ENCODE measurements at places on chromosomes 2 and 18.
A peak's percentile ranks its signal among the peaks of the same experiment; 100 is the strongest.

GRCh38 chr2:172861656-172862476, 126.2 kb downstream of the RAPGEF4 start:
- DNase-seq, result no peak

DNA sequence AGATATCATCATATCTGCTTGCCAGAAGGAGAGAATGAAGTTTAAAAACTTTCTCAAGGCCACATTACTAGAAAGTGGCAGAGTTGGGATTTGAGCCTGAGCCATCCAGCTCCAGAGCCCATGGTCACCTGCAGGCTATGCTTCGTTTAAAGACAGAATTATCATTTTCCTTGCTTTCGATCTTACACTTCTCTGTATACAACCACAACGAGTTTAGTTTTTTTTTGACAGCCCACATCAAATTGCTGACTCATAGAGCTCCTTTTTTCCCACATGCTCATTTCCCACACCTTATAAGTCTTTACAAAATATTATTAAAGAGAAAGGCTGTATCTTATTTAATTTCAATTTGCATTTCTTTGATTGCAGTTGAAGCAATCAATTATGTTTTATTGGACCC, 6.5 kb downstream of the PLEK start:
- DNase-seq, result no peak

DNA sequence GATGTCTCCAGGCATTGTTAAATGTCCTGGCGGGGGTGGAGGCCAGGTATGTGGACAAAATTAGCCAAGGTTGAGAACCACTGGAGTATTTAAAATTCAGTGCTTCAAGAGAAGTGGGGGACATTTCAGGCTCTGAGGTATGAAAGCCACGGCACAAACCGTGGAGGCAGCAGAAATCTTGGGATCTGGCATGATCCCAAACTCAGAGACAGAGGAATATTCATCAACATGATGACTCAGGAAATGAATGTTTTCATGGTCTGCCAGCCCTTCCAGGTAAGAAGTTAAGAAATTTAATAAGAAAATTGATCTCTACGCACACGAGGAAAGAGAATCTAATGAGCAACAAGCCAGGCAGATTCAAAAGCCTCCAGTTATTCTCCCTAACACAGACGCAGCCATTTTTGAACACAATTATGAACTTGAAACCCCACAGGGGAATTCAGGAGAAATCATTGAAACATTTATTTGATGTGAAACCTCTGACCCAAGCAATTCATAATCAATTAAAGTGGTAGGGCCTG, 11.3 kb upstream of the GRP start:
- DNase-seq, result no peak

DNA sequence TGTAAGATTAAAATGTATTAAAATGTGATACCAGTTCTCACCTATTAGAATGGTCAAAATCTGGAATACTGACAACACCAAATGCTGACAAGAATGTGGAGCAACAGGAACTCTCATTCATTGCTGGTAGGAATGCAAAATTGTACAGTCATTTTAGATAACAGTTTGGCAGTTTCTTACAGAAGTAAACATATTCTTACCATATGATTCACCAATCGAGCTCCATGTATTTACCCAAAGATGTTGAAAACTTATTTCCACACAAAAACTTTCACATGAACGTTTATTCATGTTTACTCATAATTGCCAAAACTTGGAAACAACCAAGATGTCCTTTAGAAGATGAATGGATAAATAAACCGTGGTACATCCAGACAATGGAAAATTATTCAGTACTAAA, 1193.5 kb upstream of the ACVR2A start:
- no peak for DNase-seq

DNA sequence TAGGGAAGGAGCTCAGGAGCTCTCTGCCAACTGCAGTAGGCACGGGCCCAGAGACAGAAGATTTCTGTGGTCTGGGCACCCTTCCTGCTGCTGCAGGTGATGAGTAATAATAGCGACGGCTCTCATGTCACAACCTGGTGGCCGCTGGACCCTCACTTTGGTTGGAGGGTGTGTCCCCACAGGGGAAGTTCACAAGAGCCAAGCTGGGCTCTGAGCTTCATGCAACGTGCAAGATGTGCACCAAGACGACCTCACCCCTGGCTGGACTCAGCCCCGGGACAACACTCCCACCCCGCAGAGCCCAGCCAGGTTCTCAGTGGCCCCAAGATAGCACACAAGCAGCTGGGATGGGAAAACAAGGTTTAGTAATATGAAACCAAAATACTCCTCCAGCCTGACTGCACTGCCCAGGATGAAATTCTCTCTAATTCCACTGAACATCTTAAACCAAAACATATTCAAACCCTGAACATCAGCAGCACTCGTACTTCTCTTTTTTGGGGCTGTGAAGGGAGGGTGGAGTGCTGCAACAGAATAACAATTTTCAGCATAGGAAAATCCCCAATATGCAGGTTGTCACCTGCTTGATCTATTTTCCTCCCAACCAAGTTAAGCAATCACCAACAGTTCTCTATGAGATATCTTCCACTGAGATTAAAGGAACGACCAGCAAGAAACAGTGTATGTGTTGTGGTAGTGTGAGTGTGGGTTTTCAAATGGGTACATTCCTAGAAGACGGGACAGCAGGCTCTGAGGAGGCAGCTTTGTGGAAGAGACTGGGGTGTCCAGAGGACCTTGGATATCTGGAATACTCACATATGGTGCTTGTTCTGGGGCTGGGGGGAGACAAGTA, 26.5 kb downstream of the BCL2 start:
- DNase-seq, result no peak

- DNase-seq, result peak; percentile 71
Observed at GRCh38 chr18:70781860-70782453, 493.1 kb downstream of the SOCS6 start.

DNA sequence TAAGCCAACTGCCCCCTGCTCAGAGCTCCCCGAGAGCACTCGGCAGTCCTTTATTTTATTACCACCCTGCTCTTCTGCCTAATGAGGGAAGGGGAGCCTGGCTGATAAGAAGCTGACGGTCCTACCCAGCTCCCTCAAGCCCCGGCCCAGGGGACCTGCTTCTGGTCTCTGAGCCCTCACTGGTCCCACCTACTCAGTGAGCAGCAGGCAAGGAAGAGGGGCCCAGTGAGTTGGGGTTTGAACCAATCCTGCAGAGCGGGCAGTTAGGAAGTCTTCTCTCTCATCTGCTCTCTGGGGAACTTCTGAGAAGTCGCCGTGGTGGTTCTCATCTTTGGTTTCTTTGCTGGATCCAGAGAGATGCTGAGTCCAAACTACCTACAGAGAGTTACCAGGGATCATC, 218.9 kb downstream of the NDUFA10 start:
- no peak for DNase-seq

DNA sequence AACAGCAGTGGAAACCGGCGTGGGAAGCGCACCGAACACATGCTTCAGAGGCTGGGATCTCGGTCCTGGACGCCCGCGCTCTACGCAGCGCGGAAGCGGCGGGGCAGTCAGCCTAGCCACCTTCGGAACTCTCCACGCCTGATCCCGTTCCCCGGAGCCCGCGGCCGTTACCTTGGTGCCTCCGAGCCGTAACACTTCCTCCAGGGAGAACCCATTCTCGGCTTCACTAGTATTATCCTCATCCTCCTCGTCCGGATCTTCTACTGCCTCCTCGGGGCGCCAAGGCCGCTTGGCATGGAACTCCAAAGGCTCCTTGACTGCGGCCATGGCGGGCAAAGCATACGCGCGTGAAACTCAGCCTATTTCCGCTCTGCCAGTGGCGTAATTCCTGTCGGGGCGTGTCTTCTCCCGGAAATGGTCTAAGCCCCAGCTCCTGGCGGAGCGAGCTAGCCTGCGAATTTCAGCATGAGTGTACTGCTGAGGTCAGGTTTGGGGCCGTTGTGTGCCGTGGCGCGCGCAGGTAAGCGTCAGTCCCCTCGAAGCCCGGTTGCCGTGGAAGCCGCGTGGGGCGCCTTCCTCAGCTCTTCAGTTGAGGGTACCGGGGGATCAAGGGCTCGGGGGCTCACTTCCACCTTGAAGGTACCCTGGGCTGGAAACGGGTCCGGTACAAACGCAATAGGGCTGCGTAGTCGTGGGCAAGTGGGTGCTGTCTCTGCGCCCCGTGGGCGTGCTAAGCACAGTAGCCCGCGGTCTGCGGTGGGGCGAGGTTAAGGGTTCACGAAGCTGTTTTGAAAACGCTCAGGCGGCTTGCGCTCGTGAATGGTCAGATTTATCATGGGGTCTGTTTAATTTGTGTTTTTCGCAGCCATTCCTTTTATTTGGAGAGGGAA, at the start of the genes CEBPZ and NDUFAF7:
Gene CEBPZ (minus strand): TSS at position 356 of the 890 bp plus-strand sequence. CDS start 29 bp downstream, at position 327.
Gene NDUFAF7 (plus strand): TSS at position 418 of the 890 bp plus-strand sequence. CDS start 48 bp downstream, at position 466.
- peak; percentile 74 for DNase-seq
